Osteoblast (primary cell): ENCODE measurements at places on chromosomes 4 and X. TPM values are rescaled to one million over a fixed set of nuclear protein-coding genes. Genes with fewer than 3 reads are reported as not detected.
A peak's percentile ranks its signal among the peaks of the same experiment; 100 is the strongest.

- no peak for DNase-seq
Measured at GRCh38 chr4:81874661-81875515, 403.2 kb upstream of the RASGEF1B start.

- no peak for DNase-seq
Measured at GRCh38 chrX:65610040-65610439, 57.4 kb upstream of the MSN start.

DNA sequence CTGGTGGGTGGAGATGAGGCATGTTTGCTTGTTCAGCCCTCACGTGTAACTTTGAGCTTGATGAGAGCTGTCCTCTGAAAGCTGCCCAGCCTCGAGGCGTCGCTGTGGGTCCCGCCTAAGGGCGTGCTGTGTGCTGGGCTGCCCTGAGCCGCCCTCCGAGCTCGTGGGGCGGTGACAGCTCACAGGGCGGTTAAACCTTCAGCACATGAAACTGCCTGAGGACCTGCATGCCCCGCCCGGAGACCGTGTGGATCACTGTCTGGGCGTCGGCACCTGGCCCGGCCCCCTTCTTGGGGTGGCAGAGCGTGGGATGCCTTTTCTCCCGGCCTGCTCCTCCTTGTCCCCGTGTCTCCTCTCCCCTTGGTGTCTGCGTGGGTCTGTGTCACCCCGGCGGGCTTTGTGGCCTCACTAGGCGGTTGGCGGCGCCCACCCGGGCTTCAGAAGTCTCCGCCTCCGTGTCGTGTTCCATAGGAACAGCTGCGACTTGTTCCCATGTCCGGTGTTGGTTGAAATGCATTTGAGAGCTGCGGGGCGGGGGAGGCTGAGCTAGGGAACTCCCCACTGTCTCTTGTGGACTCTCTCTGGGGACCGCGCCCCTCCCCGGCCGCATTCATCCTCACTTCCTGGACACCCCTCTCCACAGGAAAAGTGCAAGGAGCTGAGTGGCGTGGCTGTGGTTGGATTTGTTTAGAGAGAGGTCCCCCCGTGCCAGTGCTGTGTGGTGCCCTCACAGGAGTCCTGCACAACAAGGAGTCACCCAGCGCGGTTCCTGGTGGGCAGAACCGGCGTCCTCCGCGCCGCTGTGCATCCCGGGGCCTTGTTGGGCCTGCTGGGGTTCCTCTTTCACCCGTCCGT is 6.8 kb downstream of the AKAP17A start:
- peak; percentile 74 for DNase-seq

GRCh38 chrX:81202456-81202819 is 536 bp downstream of the SH3BGRL start:
- peak; percentile 17 for DNase-seq

GRCh38 chr4:96263291-96263690 is 423.4 kb downstream of the PDHA2 start:
- no peak for DNase-seq

DNA sequence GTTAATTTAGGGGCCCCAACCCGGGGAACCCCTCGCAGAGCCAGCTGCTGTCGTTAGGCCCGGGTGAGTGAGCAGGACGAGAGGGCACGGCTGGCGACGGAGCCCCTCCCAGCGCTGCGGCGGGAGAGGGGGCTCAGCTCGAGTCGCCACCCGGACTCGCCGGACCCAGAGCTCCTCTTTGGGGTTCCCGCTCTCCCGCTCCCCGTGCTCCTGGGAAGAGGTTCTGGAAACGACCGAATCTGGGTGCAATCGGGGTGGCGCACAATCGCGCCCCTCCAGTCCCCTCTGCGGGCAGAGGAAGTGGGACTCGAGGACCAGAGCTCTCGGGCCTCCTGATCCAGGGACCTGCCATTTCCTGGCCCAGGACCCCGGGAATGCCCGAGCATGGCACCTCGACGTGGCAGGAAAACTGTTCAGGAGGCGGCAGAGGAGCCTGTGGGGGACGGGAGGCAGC is 37.3 kb upstream of the ARAF start:
- DNase-seq, result no peak

- DNase-seq, result peak; percentile 21
Measured at GRCh38 chr4:124708517-124709300, 3.8 kb downstream of the ANKRD50 start.

DNA sequence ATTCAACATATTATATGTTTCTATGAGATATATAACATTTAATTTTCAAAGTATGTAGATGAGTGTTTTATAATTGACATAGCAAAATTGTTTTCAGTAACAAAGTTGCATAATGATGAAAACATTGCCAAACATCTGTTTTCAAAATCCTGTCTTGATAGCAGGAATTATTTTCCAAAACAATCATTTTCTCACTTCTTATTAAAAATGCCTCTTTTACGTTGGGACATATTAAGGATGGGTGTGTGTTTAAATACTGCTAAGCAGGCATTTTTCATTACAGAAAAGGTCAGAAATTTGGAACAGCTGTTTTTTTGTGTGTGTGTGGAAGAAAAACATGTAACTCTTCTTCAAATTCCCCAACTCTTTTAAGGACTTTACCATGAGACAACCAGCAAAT is 452.0 kb downstream of the SPRY1 start:
- DNase-seq, result no peak

- no peak for DNase-seq
Measured at GRCh38 chr4:56222514-56222913, 164.8 kb downstream of the AASDH start.

- DNase-seq, result no peak
Measured at GRCh38 chr4:70581980-70582379, 10.1 kb upstream of the AMBN start.

GRCh38 chr4:153143527-153144348 is 60.5 kb upstream of the TRIM2 start:
- no peak for DNase-seq

GRCh38 chr4:87012265-87012953 is 77.6 kb downstream of the AFF1 start:
- DNase-seq, result no peak

GRCh38 chr4:12583275-12583674 is 900.9 kb downstream of the RAB28 start:
- no peak for DNase-seq

DNA sequence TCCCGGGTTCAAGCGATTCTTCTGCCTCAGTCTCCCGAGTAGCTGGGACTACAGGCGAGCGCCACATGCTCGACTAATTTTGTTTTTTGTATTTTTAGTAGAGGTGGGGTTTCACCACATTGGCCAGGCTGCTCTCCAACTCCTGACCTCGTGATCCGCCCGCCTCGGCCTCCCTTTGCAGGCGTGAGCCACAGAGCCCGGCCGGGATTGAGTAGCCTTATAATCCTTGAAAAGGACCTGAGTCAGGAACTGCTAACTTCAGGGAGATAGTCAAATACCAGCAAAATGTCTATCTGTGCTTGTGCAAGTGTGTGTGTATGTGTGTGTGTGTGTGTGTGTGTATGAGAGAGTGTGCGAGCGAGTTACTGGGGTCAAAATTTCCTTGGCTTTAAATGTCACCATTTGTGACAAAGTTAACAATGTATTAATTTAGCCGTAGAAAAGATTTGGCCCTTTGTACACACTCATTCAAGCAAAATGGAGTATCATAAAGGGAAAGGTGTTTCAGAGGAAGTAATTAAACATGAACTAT is 1.8 kb upstream of the KDM6A start:
- DNase-seq, result peak; percentile 86

GRCh38 chrX:2547736-2548135 is 47.0 kb upstream of the DHRSX start:
- DNase-seq, result no peak

DNA sequence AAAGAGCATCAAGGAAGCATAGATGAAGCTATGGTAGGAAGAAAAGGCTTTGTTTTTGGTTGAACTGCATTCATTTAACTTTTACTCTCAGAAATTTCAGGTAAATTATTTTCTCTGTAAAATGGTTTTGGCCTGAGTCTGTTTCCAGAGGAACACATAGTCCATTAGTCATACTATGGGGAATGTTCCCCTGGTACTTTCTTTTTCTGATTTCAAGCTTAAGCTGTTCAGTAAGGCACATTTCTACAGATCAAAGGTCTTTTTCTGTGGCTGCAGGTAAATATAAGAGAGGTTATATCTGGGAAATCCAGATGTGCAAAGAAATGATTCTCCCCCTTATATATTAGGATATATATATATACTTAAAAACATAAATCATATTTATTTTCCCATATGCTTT is 1744.4 kb upstream of the ADGRL3 start:
- no peak for DNase-seq

DNA sequence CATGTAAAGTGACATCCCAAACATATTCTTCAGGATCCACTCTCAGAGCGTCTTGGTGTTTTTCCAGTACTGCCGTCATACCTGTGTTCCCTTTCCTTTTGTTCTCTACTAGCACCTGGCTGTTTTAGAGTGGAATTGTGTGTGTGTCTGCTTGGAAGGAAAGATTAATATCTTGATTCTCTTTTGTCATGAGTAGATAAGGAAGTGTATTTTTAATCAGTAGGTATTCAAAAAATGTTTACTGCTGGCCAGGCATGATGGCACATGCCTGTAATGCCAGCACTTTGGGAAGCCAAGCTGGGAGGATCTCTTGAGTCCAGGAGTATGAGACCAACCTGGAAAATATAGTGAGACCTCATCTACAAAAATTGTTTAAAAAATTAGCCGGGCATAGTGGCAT is 198.8 kb downstream of the CBR4 start:
- DNase-seq, result no peak

GRCh38 chr4:2714061-2714770 is 41.9 kb downstream of the TNIP2 start:
- DNase-seq, result peak; percentile 38

DNA sequence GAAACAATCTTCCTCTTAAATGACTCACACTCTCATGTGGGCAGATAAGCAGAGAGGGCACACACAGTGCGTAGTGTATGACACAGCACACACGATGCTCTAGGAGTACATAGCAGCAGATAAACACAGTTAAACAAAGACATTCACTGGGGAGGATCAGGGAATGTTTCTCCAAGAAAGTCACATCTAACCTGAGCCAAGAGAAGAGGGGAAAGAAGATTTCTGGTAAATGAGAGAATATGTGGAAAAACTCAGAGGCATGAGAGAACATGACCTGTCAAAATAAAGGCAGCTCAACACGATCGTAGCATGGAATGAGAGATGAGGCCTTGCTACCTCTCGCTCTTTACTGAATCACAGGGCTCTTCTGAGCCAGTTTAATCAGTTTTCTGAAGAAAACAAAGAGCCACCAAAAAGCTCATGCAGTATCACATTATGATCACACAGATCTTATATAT is 251.0 kb downstream of the ANK2 start:
- peak; percentile 89 for DNase-seq

DNA sequence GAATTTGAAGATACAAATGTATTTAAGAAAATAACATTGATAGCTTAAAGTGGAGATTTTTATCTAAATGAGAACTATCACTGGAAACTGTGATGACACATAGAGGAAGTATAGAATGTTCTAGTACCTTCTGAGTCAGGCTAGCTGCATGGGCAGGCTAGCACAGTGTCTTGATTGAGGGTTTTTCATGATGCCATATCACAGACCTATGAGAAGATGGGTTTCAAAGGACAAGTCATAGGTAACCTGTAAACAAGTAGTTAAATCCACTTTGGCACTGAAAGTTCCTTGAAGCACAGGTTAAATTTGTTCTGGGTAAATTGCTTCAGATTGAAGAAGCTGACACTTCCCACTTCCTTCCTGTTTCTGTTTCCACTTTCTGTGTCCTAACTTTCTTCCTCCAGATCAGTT is 48.2 kb upstream of the CDKN2AIP start:
- DNase-seq, result no peak

DNA sequence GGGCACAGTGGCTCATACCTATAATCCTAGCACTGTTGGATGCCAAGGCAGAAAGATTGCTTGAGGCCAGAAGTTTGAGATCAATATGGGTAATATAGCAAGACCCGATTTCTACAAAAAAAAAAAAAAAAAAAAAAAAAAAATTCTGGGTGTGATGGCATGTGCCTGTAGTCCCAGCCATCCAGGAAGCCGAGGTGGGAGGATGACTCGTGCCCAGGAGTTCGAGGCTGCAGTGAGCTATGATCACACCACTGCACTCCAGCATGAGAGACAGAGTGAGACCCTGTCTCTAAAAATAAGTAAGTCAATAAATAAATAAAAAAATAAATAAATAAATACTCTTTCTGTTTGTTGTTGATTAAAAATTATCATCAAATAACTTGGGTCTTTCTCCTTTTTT is 62.4 kb upstream of the BMPR1B start:
- peak; percentile 4 for DNase-seq

- DNase-seq, result no peak
Measured at GRCh38 chrX:16213961-16214360, 46.7 kb downstream of the MAGEB17 start.

GRCh38 chrX:38278682-38279081 is 48.6 kb downstream of the RPGR start:
- DNase-seq, result no peak

DNA sequence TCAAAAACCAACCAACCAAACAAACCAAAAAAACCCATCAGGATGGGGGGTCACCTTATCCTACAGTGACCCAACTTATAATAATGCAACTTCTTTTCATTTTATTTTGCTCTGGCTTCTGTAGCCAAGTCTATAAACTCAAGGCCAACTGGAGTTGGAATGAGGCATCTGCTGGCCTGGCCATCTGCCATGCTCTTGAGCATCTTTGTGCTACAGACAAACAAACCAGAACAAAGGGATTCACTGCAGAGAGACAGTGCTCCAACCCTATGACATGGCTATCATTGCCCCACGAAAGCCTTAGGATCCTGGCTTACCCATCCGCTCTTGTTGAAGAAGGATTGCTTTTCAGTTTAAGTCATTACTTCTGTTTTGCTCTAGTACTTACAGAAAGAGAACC is 49.2 kb upstream of the SCRG1 start:
- DNase-seq, result no peak

GRCh38 chr4:14528918-14529317 is 473.4 kb upstream of the CPEB2 start:
- no peak for DNase-seq

DNA sequence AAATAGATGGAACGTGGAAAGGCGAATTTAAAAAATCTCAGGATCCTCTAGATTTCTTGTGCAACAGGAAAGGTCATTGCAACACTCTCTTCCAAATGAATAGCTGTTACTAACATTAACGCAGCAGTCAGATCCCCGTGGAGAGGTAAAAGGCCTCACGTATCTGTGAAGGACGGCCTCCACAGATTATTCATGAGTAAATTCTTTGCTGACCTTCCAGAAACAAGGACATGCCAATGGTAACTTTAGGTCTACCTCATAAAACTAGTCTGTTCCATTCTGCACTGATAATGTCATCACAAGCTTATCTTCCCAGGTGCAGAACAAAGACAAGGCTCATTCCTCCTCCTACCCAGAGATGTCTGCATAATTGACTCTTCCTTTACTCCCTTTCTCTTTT is 16.1 kb upstream of the REPS2 start:
- no peak for DNase-seq

- DNase-seq, result no peak
Measured at GRCh38 chrX:132426695-132427281, 62.0 kb downstream of the MBNL3 start.

GRCh38 chrX:9646471-9647224 is 119.0 kb downstream of the GPR143 start:
- no peak for DNase-seq

The TCP11X1 gene
- total RNA-seq, result not detected in 2 replicates

The ETDA gene
- not detected in 2 replicates for total RNA-seq

The DDX60 gene
- total RNA-seq, result 14.4 and 19.5 TPM in 2 replicates

The HHIP gene
- 0.59 and 0.72 TPM in 2 replicates for total RNA-seq

The SEC24D gene
- 111 and 116 TPM in 2 replicates for total RNA-seq

The MAGEC3 gene
- not detected in 2 replicates for total RNA-seq

The CT55 gene
- total RNA-seq, result not detected in 2 replicates

The MAGED4 gene
- 42.4 and 58.6 TPM in 2 replicates for total RNA-seq

The UGT2B17 gene
- total RNA-seq, result not detected in 2 replicates

The MAGEB18 gene
- not detected in 2 replicates for total RNA-seq

The GPAT3 gene
- total RNA-seq, result 0.36 and 0.59 TPM in 2 replicates

The DOCK11 gene
- total RNA-seq, result 26.4 and 29.5 TPM in 2 replicates

The DNAAF6 gene
- total RNA-seq, result not detected in 2 replicates

The PABPC1L2B gene
- not detected in 2 replicates for total RNA-seq

The ZCCHC13 gene
- not detected in 2 replicates for total RNA-seq
